ENCODE measurements at places on chromosomes 4 and X. TPM values are rescaled to one million over a fixed set of nuclear protein-coding genes. Genes with fewer than 3 reads are reported as not detected.

Gene PRR32
- not detected for polyA plus RNA-seq

Gene ACSL4
- 7.6 TPM for polyA plus RNA-seq

Gene SAGE1
- polyA plus RNA-seq = not detected

GRCh38 chr4:24973404-24973746, 57.4 kb downstream of the LGI2 start:
- H3K4me3 ChIP-seq = no peak overlapping the region
- H3K27me3 ChIP-seq = peaks cover 56% of the 10 kb centered on the region
- H3K4me1 ChIP-seq = no peaks in the 10 kb centered on the region
- H3K27ac ChIP-seq = no peak overlapping the region
- H3K36me3 ChIP-seq = no peaks in the 10 kb centered on the region
- no peak for DNase-seq

Gene CTAG1B
- not detected for polyA plus RNA-seq

- H3K27me3 ChIP-seq = peaks cover 11% of the 10 kb centered on the region
- H3K27ac ChIP-seq = no peak overlapping the region
- H3K4me1 ChIP-seq = no peaks in the 10 kb centered on the region
These were observed 83.3 kb downstream of the STK32B start for GRCh38 chr4:5134620-5135019.

- peaks cover 4% of the 10 kb centered on the region for H3K27me3 ChIP-seq
- H3K36me3 ChIP-seq = no peaks in the 10 kb centered on the region
- H3K4me3 ChIP-seq = no peak overlapping the region
- H3K27ac ChIP-seq = no peak overlapping the region
These were observed 5.4 kb upstream of the TBC1D1 start for GRCh38 chr4:37885496-37885895.

GRCh38 chr4:6912441-6912840, 2.8 kb downstream of the TBC1D14 start:
- no peak for DNase-seq
- H3K27me3 ChIP-seq = no peaks in the 10 kb centered on the region

DNA sequence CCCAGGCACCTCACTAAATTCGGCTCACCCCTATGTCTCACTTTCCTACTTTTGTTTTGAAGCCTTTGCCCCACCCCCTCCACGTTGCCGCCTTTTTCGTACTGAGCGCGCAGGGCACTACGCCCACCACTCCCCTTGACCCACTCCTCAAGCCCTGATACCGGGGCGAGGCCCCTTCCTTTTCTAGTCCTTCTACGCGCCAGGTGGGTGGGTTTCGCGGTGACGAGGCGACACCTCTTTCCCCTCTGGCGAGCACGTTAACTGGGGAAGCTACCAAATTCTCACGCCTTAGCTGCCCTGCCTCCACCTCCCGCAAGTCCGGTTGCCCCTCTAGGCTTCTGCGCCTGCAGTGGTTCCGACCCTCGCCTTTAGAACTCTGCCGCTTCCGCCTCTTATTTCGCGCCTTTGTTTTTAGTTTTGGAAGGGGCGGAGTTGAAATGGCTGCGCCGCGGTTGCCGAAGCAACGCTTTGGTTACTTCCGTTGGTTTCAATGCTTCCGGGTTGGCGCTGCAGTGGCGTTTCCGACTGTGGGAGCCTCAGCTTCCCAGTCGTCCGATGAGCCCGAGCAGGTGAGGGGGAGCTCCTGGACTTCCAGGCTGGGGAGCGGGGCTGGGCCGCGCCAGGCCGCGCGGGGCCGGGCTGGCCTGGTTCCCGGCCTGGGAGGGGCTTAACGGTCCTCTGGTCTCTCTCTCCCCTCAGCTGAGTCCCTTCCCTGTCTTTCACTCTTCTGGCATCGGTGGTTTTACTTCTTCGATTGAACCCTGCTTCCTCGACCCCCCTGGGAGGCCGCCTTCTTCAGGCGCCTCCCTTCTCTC, at the start of gene SLC25A14:
Gene SLC25A14 (plus strand): TSS at position 512 of the 815 bp plus-strand sequence. CDS start 360 bp downstream, outside the sequence.
- DNase-seq = peak; percentile 79
- no peaks in the 10 kb centered on the region for H3K27me3 ChIP-seq
- peaks cover 16% of the 10 kb centered on the region for H3K4me1 ChIP-seq
- H3K4me3 ChIP-seq = peak within 1 kb of the TSS; percentile 91

Gene CCDC120
- 1.7 TPM for polyA plus RNA-seq

Gene TMEM154
- 28.4 TPM for polyA plus RNA-seq

DNA sequence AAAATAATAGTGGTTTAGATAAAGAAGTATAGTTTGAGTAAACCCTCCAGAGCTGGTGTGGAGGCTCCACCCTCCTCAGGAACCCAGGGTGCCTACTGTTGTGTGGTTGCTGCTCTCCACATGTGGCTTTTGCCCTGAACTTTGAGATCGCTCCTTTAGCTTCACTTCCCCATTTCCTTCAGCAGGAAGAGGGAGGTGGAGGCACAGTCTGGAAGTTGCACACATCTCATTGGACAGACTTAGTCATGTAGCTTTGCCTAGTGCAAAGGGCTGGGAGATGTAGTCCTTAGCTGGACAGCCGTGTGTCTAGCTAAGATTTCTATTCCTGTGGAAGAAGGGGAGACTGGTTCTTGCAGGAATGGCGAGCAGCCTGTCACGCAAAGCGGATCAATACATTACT, 37.9 kb downstream of the RGS12 start:
- H3K4me1 ChIP-seq = peaks cover 4% of the 10 kb centered on the region
- H3K4me3 ChIP-seq = no peak overlapping the region
- H3K36me3 ChIP-seq = peaks cover 2% of the 10 kb centered on the region

Gene MAOB
- not detected for polyA plus RNA-seq

DNA sequence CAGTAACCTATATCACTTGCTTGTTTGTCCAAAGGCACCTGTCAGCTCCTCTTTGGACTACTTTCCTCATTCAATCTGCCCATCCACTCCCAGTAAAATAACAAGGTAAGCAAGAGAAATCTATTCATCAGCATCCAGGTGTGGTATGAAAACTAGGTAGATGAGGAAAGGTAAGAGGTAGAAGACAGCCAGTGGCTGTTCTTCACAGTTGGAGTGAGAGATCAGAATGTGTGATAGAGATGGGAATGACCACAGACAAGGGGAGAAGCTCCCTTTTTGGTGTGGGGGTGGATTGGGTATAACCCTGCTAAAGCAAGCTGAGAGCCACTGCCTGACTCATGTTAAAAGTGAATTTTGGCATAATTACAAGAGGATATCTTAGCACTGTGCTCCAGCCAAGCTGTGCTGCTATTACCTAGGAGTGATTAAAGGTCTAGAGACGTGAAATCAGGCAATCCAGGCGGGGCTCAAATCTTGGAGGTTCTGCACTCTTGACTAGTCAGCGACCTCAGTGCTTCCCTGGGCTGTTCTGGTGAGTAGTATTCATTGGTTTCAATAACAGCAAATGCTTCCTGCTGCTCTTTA, 28.1 kb upstream of the RASL11B start:
- no peaks in the 10 kb centered on the region for H3K36me3 ChIP-seq
- no peak overlapping the region for H3K27ac ChIP-seq
- no peaks in the 10 kb centered on the region for H3K4me1 ChIP-seq
- DNase-seq = no peak

DNA sequence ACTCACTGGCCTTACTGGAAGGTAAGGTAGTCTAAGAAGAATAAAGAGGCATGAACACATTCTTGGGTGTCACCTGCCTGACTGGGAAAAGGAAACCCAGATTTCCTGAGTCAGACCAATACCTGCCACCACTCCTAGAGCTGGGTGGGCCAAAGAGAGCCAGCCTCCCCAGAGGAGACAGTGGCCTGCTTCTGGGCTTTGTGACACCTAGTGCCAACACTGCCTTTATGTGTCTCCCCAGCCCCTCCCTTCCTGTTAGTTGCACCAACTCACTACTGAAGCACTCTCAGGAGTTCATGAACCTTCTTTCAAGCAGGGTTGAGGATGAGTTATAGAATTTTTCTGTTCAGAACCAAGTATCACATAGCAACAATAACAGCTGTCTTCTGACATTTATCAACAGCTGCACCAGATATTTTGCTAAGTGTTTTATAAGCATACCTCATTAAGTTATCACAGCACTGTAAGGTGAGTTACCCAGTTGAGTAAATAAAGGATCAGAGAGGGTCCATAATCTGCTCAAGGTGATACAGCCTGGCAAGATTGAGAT, 77.6 kb upstream of the ETNPPL start:
- no peak overlapping the region for H3K27ac ChIP-seq
- no peak for DNase-seq
- H3K27me3 ChIP-seq = no peaks in the 10 kb centered on the region
- H3K4me1 ChIP-seq = no peaks in the 10 kb centered on the region
- H3K4me3 ChIP-seq = no peak overlapping the region

DNA sequence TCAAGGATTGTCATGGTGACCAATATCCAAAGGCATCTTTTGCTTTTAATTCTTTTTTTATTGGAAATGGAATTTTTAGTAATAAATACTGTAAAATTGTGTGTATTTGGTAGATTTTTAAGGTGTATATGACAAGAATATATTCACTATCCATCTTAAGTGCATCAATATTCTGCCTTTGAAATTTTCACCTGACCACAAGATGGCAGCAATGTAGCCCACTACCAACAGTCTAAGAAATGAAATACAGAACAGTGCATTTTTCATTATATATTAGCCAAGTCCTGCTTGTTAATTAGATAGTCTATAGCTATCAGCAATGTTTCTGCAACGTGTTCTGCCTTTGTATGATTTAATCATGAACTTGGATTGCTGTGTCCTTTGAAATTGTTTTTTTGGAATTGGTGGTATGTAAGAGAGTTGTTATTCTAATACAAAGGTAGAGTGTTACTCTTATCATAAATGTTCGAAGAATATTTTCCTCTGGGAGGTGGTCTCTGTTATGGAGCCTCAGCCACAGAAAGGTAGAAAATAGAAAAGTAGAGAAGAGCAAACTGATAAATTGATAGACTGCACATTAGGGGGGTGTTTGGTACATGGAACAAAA, 38.2 kb downstream of the HPGDS start:
- H3K27ac ChIP-seq = no peak overlapping the region
- no peaks in the 10 kb centered on the region for H3K27me3 ChIP-seq
- H3K36me3 ChIP-seq = no peaks in the 10 kb centered on the region
- DNase-seq = no peak
- H3K4me3 ChIP-seq = no peak overlapping the region

- no peaks in the 10 kb centered on the region for H3K36me3 ChIP-seq
- H3K27ac ChIP-seq = no peak overlapping the region
- DNase-seq = no peak
- peaks cover 18% of the 10 kb centered on the region for H3K27me3 ChIP-seq
- no peak overlapping the region for H3K4me3 ChIP-seq
- H3K4me1 ChIP-seq = no peaks in the 10 kb centered on the region
These were observed 201.2 kb downstream of the CHIC2 start for GRCh38 chr4:53863158-53863557.

Gene SH2D1A
- polyA plus RNA-seq = 38.6 TPM

GRCh38 chrX:29419774-29420553, 795.4 kb upstream of the MAGEB2 start:
- H3K27ac ChIP-seq = no peak overlapping the region
- H3K4me1 ChIP-seq = no peaks in the 10 kb centered on the region
- H3K27me3 ChIP-seq = no peaks in the 10 kb centered on the region
- no peak overlapping the region for H3K4me3 ChIP-seq

GRCh38 chr4:70997036-70997435, 3.6 kb downstream of the DCK start:
- peaks cover 31% of the 10 kb centered on the region for H3K36me3 ChIP-seq
- peak overlapping the region; percentile 92 for H3K27ac ChIP-seq
- H3K4me3 ChIP-seq = peak overlapping the region; percentile 94
- DNase-seq = no peak

Gene GPR119
- polyA plus RNA-seq = not detected

Gene RPL9
- 3,314 TPM for polyA plus RNA-seq

Gene SLC25A53
- 8.5 TPM for polyA plus RNA-seq

GRCh38 chr4:6608758-6609414, 31.6 kb upstream of the MRFAP1 start:
- H3K4me1 ChIP-seq = no peaks in the 10 kb centered on the region
- peaks cover 93% of the 10 kb centered on the region for H3K36me3 ChIP-seq
- H3K27ac ChIP-seq = no peak overlapping the region
- H3K27me3 ChIP-seq = no peaks in the 10 kb centered on the region
- H3K4me3 ChIP-seq = no peak overlapping the region

GRCh38 chrX:47900833-47901232, 64.1 kb downstream of the ZNF81 start:
- H3K27ac ChIP-seq = no peak overlapping the region
- no peaks in the 10 kb centered on the region for H3K27me3 ChIP-seq
- peaks cover 32% of the 10 kb centered on the region for H3K36me3 ChIP-seq
- H3K4me3 ChIP-seq = no peak overlapping the region

GRCh38 chr4:87018753-87019152, 83.9 kb downstream of the AFF1 start:
- H3K4me3 ChIP-seq = no peak overlapping the region
- peaks cover 24% of the 10 kb centered on the region for H3K4me1 ChIP-seq
- no peak for DNase-seq

- H3K27me3 ChIP-seq = peaks cover 2% of the 10 kb centered on the region
- H3K27ac ChIP-seq = no peak overlapping the region
- no peaks in the 10 kb centered on the region for H3K36me3 ChIP-seq
- no peaks in the 10 kb centered on the region for H3K4me1 ChIP-seq
- no peak overlapping the region for H3K4me3 ChIP-seq
These were observed 416.6 kb downstream of the IQCM start for GRCh38 chr4:149398993-149399392.

Gene TAB3
- 5.5 TPM for polyA plus RNA-seq

Gene CT45A5
- polyA plus RNA-seq = not detected

Gene CSAG2
- polyA plus RNA-seq = not detected

Gene HELT
- not detected for polyA plus RNA-seq

Gene RELL1
- polyA plus RNA-seq = 5.8 TPM

GRCh38 chr4:103499094-103499493, 220.7 kb downstream of the TACR3 start:
- H3K4me3 ChIP-seq = no peak overlapping the region
- DNase-seq = no peak
- H3K4me1 ChIP-seq = no peaks in the 10 kb centered on the region
- H3K27me3 ChIP-seq = no peaks in the 10 kb centered on the region

Gene UGT8
- not detected for polyA plus RNA-seq

DNA sequence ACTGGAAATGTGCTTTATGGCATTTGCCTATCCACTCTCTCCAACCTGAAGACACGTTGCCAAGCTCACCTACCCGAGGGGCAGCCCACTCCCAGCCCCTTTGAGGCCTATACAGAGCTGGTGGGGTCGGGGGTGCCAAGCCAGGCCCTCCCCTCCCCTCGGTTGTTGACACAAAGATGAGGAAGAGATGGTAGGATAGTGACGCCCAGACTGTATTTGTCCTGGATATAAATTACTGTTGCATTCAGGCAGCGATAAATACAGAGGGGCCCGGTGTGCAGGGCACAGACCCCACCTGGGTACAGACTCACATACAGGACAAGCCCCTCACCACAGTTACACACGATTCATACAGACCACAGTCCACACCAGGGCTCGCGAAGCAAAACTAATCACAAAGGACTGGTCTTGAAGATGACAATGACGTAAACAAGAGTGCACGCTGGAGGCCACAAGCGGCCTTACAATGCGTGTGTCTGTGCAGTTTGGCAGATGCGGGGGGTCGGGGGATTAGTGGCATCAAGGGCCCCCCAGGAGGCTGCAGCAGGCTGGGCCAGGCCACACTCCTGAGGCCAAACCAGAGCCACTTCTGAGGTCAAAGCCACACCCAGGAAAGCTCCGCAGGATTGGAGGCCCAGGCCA, 14.6 kb downstream of the DGKQ start:
- H3K27me3 ChIP-seq = no peaks in the 10 kb centered on the region
- H3K36me3 ChIP-seq = peaks cover 19% of the 10 kb centered on the region
- no peak for DNase-seq
- peak overlapping the region; percentile 5 for H3K27ac ChIP-seq
- H3K4me1 ChIP-seq = no peaks in the 10 kb centered on the region
- no peak overlapping the region for H3K4me3 ChIP-seq

All from naive thymus-derived CD8-positive, alpha-beta T cell (primary cell).